ENCODE measurements at places on chromosomes 3 and 15.

GRCh38 chr15:60721257-60721626 is 242.3 kb upstream of the ICE2 start:
- no peak for DNase-seq

DNA sequence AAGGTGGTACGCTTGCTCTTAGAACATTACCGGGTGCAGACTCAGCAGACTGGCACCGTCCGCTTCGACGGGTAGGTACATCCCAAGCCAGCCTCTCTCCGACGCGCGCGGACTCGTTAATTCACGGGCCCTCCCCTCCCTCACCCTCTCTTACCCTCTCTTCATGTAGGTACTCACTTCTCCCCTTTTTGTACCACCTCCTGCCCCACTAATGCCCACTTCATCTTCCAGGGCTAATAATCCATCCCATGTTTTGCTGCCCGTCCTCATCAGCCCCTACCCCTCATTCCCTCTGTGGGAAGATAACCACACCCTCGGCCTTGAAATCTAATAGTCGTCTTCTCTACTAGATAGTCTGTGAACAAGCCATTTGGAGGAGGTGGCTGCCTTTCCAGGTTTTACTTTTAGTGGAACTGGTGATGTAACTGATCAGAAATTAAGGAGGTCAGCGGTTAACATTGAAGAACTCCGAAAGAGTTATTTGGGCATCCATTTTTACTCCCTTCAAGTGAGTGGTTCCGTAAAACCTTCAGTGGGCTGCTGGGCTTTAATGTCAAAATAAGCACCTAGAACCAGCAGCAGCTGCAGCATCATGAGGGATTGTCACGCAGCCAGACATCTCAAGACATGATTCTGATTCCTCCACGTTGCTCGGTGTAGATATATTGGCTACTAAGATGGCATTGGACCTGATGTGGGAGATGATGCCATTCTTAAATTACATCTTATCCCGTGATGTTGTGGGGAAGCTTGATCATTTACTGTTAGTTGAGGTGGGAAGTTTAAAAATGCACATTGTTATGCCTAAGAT is 1.3 kb downstream of the FEM1B start:
- peak; percentile 51 for DNase-seq

- no peak for DNase-seq
Measured at GRCh38 chr15:68552344-68552743, 26.4 kb upstream of the CORO2B start.

DNA sequence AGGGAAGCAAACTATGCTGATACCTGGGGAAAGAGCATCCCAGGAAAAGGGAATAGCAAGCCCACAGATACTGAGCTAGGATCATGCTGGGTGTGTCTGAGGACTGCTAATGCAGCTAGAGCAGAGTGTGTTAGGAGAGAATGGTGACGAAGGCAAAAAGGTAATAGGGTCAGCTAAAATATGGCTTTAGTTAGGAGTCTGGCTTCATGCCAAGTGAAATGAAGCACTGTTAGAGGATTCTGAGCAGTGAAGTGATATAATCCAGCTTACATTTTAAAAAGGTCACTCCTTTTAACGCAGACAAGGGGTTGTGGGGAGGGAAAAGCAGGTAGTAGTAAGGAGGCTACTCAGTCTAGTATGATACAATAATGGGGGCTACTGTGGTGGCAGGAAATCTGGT is 30.4 kb downstream of the SECISBP2L start:
- DNase-seq, result no peak

- no peak for DNase-seq
Measured at GRCh38 chr15:44596511-44597010, 59.6 kb downstream of the EIF3J start.

DNA sequence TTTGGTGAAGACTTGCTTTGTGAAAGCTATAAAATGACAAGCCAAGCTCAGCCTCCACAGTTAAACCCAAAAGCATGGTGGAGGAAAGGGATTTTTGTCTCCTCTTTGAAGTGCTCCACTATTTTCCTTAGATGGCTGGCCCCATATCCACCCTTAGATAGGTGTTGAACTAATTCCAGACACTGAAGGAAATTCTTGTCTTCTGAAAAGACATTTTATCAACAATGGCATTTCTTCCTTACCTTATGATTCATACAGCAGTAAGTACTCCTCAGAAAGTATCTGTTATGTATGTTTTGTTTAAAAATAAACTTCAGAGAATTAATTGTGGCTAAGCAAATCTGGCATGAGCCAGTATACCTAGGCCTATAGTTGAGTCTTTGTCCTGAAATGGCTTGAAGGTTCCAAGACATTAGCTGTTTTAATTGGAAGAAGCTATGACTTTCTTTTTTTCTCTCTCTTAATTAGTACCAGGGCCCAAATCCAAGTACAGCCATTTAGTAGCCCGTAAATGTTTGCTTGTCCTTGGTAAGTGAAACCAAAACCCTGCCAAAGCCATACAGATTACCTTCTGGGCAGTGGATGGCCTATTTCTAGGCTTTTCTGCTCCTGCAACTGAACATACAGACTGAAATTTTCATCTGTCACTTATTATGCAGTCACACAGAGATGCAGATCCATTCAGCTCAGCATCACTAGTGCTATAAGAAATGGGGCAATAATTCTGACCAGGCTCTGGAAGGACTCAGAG is 5.1 kb upstream of the BFSP2 start:
- DNase-seq, result no peak

DNA sequence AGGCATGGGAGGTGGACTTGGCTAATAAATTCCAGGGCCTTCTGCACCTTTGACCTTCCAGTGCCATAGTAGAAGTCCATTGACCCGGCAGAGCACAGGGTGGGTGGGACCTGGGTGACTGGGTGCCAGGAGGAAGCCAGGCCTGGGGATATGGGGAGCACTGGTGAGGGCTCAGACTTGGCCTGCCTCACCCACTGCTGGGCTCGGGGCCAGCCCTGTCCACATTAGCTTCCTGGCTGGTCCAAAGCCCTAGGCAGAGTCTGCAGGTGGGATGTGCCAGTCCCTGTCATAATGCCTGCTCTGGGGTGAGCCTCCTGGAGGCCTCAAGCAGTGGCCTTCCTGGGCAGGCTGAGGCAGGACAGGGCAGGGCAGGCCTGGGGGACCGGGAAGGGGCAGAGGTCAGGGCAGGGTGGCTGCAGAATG is 38.1 kb upstream of the CHRNB4 start:
- DNase-seq, result no peak

DNA sequence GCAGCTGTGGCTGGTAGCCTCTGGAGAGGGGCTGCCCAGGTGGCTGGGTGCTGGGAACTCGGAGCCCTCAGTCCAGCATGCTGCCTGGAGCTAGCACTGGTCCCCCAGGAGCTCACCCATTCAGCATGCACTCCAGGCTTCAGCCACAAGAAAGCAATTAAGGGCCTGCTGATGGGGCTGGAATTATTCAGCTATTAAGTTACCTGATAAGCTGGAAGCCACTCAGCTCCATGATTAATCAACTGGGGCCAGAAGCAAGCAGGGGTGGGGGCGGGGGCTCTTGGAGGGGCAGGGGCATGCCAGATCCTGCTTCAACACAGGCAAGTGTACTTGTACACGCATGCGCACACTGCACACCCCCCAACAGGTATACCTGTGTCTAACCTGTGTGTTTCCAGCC is 22.1 kb upstream of the TMEM115 start:
- no peak for DNase-seq

DNA sequence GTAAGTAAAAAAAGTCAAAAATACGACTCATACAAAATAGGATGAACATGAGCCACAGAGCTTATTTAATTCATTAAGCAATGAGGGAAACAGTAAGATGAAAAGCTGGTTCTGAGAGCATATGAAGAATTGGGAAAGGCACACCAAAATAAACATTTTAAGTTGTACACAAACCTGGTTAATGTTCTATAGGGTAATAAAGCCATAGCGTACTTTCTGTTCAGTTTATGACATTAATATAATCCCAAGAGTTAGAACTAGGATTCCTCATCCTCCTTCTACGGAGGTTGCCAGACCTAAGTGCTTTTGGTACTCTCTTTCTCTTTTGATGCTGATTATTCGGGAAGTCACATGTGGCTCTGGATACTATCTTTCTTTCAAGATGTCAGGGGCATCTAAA is 41.4 kb downstream of the CLEC3B start:
- DNase-seq, result no peak

GRCh38 chr15:51327081-51327480 is 11.3 kb downstream of the CYP19A1 start:
- no peak for DNase-seq

DNA sequence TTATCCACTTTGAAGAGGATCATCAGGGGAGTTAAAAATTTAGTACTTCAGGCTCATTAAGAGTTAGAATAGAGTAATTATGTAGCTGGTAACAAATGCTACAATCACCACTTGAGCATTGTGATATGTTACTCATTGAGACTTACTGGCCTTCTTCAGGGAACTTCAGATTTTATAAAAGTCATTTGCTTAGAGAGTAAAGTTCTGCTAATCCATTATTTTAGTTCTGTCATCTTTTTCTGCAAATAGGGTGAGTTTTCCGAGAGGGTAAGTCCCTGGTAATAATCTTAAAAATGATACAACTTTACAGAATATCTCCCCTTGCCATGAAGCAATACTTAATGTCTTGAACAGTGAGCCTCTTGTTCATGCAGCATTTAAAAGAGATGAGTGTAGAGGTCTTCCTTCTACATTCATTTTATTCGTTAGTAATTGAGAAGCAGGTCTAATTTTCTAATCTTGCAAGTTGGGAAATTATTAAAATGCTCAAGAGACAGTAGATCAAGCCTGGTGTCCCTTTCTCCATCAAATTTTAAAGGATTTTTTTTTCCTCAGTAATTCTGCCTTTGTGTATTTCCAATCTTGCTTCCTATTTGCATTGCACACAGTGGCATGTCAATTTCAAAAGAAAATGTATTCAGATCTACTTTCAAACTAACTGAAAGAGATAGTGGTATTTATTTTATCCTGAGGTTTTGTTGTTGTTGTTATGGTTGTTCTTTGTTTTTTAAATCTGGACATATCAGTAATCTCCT is 52.6 kb downstream of the MBNL1 start:
- DNase-seq, result no peak

GRCh38 chr3:105899516-105899915 is 30.7 kb upstream of the CBLB start:
- DNase-seq, result peak; percentile 50

GRCh38 chr15:60371175-60372051 is 26.4 kb downstream of the ANXA2 start:
- DNase-seq, result peak; percentile 79

- DNase-seq, result no peak
Measured at GRCh38 chr15:28900892-28901586, 15.3 kb downstream of the APBA2 start.

DNA sequence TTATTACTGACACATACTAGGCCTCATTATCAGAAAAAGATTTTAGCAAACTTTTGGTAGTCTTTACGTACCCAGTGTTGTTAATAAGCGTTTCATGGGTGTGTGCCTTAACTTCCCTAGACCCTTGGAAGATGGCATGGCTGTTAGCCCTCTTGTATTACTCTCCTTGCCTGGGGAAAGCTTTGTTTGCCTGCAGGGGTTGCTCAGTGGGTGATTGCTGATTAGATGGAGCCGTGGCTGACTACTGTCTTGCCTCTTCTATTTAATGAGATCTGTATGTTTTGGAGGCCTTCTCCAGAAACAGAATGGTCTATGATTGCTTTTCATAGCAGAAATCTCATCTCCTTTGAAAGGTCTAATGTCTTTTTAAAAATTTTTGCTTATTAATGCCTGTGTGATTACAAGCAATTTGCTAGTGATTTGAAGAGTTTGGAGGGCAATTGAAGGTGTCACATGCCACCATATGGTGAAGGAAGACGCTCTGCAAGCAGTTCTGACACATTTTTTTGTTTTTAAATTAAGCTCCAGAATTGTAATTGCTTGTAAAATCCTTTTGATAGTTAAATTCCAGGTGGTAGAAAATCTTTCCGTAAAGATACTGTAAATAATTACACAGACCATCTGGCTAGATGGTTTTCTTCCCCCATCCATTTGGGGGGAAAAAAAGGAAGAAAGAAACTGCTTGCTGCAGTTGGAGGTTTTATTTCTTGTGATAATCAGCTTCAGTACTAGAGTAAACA is 11.4 kb upstream of the C3orf20 start:
- no peak for DNase-seq

DNA sequence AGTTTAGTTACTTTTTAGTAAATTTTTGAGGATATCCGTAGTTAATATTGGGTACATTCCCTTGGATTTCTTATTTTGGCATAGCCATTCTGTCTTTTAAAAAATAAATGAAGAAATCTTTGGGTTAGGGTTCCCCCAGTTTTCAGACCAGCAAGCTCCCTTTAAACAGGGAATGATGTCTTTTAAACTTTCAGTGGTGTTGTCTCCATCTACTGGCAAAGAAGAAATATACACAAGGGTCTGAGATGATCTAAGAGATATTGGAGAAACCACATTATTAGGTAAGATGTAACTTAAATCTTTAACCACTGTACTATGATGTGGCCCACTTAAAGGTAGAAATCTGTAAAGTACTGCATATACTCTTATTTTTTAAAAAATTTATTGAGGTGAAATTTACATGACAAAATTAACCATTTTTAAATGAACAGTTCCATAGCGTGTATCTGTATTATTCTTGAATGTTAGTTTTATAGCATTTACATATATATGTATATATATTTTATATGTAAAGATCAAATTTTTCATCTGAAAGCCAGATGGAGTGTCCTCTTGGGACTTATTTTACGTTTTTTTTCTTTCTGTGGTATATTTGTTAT is 35.1 kb upstream of the EIF3J start:
- DNase-seq, result peak; percentile 8

GRCh38 chr15:69897471-69898237 is 200.1 kb downstream of the TLE3 start:
- no peak for DNase-seq

DNA sequence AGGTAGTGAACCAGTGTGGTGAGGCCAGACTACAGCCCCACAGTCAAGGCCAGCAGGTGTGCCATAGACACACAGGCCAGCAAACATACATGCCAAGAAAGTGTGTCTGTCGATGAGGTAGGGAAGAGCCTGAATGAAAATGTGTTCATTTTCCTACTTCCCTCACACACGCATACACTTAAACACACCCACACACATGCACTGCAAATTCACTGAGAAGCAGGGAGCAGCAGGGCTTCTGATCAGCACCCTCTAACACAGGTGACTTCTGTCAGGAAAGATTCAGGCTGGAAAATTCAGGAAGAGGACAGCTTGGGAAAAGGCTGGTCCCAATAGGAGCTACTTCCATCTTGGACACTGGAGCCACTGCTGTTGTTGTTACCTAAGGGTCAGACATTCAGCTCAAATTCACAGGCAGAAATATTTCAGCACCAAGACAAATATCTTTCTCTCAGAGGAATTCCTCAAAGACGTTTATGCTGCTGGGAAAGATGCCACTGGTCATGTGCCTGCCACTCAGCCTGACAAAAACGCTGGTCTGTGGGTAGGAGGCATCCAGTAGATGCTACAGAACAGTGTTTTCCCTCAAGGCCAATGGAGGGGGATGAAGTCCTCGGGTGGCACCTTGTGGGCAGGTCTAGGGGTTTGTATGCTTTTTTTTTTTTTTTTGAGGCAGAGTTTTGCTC is 40.9 kb upstream of the LARS2 start:
- no peak for DNase-seq

GRCh38 chr3:152199102-152199840 is 69.5 kb upstream of the MBNL1 start:
- DNase-seq, result no peak

- DNase-seq, result no peak
Measured at GRCh38 chr3:20073683-20074082, 33.4 kb downstream of the KAT2B start.

GRCh38 chr3:170572665-170573253 is 13.1 kb downstream of the SLC7A14 start:
- no peak for DNase-seq
